AG09309 (cell line): ENCODE measurements at places on chromosomes 3 and 15.
A peak's percentile ranks its signal among the peaks of the same experiment; 100 is the strongest.

DNA sequence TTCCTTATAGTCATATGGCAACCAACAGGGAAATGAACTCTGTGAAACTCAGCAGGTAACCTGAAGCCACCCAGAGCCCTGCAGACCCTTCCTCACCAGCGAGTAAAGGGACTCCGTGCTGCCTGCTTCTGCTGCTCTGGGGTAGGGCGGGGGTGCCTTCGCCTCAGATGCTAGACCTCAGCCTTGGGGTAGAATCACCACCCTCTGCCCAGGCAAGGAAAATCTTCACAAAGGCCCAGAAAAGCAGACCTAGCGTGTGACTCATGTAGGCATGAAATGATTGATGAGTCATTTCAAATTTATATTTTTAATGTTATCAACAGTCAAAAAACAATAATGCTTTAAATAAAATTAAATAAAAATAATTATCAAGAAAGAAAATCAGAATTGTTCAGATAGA, 6.6 kb downstream of the STIMATE start:
- no peak for DNase-seq

- DNase-seq, result no peak
Observed at GRCh38 chr3:141544697-141545096, 57.9 kb downstream of the RASA2 start.

- DNase-seq, result no peak
Observed at GRCh38 chr3:196988241-196989029, 19.8 kb upstream of the PIGZ start.

- no peak for DNase-seq
Observed at GRCh38 chr3:117692416-117692995, 982.9 kb downstream of the TUSC7 start.

- DNase-seq, result no peak
Observed at GRCh38 chr3:46097691-46098241, 70.5 kb upstream of the XCR1 start.

GRCh38 chr3:102006812-102007485, 157.6 kb downstream of the NFKBIZ start:
- DNase-seq, result peak; percentile 86

GRCh38 chr15:84766461-84767035, 18.2 kb downstream of the ZNF592 start:
- DNase-seq, result peak; percentile 83

DNA sequence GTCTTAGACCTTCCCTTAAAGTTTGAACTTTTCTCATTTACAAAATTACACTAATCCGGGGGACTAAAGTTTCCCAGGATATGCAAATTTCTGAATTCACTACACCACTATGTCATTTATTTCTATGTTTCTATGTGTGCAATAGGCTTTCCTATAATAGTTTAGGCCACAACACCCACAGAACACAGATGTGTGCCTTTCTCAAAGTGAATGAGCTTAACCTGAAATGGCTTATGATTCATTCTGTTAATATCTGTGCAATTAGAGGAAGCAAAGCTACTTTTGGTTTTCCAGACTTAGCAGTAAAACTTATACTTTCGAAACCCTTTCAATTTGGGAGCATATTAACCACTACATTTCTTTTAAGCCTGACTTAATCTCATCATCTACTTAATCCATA, 748.1 kb downstream of the GBE1 start:
- DNase-seq, result no peak

GRCh38 chr3:104909198-104909597, 457.5 kb upstream of the ALCAM start:
- DNase-seq, result no peak
